Activated gamma-delta T cell treated with anti-CD3 and anti-CD28 coated beads, Interleukin-2, amount 50 U/mL, for 16 hours (primary cell): ENCODE measurements at places on chromosomes 7 and 10.

GRCh38 chr7:76257973-76258372, 44.5 kb upstream of the HSPB1 start:
- no peak for DNase-seq

DNA sequence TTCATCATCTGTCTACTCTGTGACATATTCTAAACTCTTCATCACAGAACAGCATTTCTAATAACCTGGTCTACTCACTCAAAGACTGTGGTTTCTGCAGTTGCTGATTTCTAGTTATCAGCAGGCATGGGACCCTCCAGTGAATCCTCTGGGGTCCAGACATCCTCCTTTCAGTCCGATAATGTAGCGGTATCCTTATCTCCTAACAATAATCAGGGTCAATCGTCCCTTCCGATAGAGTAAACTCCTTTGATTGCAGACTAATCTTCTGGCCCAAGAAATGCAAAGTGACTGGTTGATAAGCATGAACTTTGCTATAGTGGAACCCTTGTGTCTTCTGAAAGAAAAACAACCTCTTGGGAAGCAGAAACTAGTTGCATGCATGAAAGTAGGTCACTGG, 1209.8 kb upstream of the CELF2 start:
- no peak for DNase-seq

- no peak for DNase-seq
These were observed 245.9 kb downstream of the MTERF1 start for GRCh38 chr7:91634485-91635177.

DNA sequence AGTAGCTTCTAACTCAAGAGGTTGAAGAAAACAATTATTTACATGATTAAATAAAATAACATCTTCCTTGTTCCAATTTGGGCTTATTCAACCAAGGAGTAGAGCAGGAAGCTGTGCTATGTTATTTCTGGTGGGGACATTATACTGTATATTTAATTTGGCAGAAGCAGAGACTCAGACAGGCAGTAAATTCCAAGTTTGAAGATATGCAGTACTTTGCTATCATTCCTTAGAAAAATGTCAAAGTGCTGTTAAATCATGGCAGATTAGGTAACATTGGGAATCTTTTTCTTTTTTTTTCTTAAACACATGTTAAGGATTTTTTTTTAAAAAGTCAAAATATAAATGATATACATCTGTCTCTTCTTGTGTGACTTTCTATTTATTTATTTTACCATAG, 190.1 kb downstream of the SUGCT start:
- DNase-seq: no peak

GRCh38 chr10:132229096-132229495, 42.3 kb downstream of the DPYSL4 start:
- no peak for DNase-seq

- DNase-seq: no peak
These were observed 93.7 kb upstream of the NMT2 start for GRCh38 chr10:15262036-15262713.
